ENCODE measurements at places on chromosomes 16 and 17.

GRCh38 chr17:178292-179065 lies 3.0 kb downstream of the DOC2B start:
- no peak for DNase-seq

- no peak for DNase-seq
These were observed 14.7 kb upstream of the BCAR1 start for GRCh38 chr16:75265911-75266701.

DNA sequence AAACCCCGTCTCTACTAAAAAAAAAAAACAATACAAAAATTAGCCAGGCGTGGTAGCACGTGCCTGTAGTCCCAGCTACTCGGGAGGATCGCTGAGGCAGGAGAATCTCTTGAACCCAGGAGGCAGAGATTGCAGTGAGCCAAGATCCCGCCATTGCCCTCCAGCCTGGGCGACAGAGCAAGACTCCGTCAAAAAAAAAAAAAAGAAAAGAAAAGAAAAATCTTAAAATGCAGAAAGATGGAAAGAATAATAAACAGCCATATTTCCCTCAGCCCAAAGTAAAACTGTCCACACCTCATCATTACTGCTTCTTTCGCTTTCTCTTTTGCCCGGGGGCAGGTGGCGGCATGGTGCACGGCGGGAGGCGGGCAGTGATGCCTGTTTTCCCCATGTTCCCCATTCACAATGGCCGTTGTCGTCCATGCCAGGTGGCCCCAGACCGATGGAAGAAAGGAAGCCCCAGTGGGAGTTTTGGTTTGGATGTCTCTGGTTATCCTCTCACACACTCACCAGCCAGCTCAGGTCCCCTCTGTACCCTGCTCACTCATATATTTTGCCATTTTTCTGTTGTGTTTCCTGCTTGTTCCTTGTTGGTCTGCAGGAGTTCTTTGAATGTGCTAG lies 37.0 kb upstream of the PEMT start:
- DNase-seq, result peak; percentile 24

GRCh38 chr16:58828901-58829545 lies 94.9 kb upstream of the GOT2 start:
- no peak for DNase-seq

GRCh38 chr16:53991754-53992378 lies 287.9 kb downstream of the FTO start:
- DNase-seq, result no peak

- no peak for DNase-seq
These were observed 19.8 kb downstream of the CARD14 start for GRCh38 chr17:80189611-80190010.

- no peak for DNase-seq
These were observed 1347.6 kb downstream of the CDH11 start for GRCh38 chr16:63774302-63774701.

DNA sequence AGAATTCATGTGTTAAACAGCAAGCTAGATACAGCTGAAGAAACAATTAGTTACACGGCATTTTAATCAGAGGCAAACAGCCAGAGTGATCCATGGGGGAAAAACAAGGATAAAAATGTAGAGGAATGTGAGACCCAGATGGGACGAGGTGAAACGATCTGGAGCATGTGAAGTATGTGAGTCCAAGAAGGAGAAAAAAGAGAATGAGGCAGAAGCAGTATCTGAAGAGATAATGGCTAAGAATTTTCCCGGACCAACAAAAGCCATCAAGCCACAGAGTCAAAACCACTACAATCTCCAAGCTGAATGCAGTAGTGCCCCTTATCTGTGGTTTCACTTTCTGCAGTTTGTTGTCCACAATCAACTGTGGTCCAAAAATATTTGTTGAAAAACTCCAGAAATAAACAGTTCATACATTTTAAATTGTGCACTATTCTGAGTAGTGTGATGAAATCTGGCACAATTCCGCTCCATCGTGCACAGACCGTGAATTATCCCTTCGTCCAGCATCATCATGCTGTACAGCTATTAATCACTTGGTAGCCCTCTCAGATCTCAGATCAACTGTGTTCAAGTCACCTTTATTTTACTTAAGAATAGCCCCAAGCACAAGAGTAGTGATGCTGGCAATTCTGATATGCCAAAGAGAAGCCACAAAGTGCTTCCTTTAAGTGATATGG lies 18.8 kb downstream of the MYH10 start:
- DNase-seq, result no peak

DNA sequence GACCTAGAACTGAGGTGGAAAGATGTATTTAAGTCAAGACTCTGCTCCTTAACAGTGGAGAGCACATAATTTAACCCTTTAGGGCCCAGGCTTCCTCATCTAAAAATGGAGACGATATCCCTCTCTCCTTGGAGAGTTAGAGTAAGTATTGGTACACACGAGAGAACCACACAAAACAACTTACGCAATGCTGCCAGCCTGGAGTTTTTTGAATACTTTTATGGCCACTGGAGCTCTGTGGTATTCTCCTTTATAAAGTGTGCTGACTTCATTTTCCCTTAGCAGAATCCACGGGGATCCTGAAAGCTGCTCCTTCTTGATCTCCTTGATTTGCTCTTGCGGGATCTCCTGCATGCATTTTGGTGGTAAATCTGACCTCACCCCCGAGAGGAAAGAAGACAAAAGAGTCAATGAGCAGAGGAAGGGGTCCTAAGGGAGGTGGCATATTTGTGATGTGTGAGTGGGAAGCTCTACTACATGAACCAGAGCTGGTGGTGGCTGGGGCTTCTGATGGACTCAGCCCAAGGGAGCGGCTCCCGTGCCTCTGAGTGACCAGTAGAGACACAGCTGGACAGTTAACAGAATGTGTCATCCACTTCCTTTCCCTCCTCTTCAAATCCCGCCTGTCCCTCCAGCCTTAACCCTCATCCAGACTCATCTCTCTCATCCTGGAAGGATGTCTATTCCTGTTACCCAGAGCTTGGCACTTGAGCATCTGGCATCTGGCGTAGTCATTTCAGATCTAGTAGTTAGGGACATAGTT lies 9.4 kb downstream of the MLKL start:
- DNase-seq, result no peak

GRCh38 chr17:64232466-64233262 lies 30.4 kb downstream of the TEX2 start:
- DNase-seq, result no peak

GRCh38 chr17:70622368-70623260 lies 453.3 kb downstream of the KCNJ2 start:
- no peak for DNase-seq

DNA sequence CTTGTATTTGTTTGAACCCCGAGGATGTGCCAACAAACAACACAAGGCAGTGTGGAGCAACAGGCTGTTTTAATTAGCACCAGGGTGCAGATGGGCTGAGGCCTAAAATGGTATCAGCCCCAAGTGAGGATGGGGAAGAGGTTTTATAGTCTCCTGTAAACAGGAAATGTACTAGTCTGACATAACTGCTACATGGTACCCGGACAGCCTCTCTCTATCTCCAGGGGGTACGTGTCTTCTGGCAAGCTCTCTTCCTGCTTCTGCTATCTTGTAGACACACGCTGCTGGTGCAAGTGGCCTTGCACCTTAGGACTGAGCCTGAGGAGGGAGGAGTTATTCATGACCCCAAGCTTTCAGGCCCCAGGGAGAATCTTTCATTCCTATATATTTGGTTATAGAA lies 2451.0 kb downstream of the TP53TG3F start:
- DNase-seq, result no peak

DNA sequence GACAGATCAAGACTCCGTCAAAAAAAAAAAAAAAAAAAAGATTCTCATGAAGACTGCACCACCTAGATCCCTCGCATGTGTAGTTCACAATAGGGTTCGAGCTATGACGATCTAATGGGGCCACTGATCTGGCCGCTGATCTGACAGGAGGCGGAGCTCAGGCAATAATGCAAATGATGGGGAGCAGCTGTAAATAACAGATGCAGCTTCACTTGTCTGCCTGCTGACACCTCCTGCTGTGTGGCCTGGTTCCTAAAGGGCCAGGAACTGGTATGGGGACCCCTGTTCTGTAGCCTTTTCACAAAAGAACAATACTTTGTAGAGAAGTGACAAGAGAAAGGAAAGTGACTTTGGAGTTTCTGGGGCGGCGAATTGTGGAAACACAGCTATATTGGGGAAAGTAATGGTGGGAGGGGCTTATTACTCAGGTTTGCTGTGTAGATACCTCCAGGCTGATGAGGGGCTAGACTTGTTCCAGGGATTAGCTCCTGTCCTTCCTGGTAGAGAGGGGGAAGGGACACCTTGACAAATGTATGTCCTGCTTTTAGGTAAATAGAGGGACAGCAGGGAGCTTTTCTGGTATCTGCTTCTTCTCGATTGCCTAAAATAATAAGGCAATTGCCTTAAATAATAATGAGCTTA lies 57.1 kb downstream of the HAPSTR1 start:
- no peak for DNase-seq

DNA sequence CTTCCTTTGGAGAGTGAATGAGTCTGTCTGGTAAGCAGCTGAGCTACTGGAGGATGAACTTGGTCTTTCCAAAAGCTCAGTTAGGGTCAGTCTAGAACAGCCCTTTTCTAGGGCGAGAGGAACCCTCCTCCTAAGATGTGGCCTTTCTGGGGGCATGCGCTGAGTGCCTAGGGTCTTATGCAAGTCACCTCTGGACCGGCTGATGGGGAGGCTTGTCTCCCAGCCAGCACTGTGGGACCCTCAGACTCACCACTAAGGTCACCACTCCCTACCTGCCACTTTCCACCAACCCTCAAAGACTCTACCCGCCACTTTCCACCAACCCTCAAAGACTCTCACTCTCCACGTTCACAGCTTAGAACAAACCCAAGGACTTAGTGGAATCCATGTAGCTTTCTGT lies 26.8 kb downstream of the LMF1 start:
- DNase-seq, result no peak

DNA sequence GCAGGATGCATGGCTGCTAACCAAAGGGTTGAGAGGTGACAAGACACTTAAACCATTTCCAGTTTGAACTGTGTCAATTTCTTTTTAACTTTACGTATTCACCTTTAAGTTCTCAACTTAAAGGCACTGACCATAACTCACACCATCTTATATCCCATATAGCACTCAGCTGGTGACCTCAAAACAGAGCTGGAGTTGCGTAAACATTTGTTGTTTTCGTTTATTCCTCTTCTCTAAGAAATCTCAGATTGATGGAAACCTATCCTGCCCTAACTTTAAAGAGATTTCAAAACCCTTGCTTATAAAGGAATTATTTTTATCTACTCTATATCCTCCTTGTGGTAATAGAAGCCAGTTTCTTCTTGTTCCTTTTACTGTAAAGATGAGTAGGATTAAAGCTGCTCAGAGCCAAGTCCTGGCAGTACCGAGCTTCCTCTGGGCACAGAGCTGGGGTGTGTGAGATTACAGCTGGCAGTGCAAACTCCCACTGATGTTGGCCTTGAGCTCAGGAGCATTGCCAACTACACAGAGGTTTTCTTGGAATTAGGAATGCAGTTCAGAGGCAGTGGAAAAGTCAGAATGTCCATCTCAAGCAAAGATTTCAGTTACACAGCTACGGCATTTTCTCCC lies 1.3 kb downstream of the KCTD2 start:
- no peak for DNase-seq

- no peak for DNase-seq
These were observed 4.7 kb downstream of the RPL13 start for GRCh38 chr16:89565256-89565505.

- DNase-seq, result no peak
These were observed 468.4 kb upstream of the RBFOX1 start for GRCh38 chr16:6864244-6864643.

DNA sequence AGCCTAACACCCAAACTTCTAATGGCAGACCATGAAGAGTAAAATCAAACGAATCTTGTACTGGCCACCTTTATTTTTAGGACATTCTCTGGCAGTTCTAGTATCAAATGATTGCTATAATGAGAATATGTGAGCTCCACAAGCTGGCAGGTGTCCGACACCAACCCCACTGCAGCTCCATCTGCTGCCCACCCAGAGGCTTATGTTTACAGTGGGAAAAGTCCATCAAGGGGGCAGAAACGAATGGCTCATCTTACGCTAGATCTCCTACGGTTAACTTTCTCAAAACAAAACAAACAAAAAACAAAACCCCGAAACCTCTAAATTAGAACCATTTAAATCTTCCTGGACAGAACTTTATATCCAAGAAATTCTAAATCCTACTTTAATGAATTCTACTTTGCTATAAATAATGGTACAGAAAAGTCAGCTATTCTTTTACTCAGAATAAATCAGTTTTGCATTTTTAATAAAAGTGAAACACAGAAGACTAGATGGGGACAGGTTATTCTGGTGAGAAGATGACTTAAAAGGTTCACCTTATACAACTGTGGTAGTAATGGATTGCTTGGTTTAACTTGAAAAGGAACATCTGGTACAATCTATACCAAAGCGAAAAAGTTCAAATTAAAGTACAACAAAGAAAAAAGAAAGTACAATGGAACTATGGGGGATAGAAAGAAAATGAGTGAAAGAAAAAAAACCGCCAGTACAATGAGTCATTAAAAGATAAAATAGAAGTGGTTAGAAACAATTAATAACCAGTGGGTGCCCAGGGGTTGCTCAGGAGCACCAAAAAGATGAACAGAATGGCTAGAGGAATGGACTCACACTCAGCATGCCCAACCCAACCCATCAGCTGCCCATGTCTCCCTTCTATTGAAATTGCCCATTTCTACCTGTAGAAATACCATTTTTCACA lies 40.2 kb downstream of the GRB2 start:
- DNase-seq, result no peak

GRCh38 chr17:40151414-40151963 lies 11.2 kb downstream of the CASC3 start:
- no peak for DNase-seq

DNA sequence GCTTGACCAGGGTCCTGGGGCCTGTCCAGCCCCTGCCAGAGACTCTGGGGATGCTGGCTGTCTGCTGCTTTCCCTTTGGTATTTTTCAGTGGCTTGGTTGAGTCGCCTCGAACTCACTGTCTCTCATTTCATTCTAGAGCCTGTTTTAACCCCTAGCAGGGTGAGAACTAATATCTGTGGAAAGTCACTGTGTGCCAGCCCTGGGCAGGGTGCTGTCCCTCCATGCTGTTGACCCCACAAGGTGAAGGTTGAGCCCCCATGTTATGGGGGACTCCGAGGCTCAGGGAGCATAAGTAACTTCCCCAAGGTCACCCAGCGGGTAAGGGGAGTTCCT lies 33.0 kb downstream of the DCAKD start:
- no peak for DNase-seq

DNA sequence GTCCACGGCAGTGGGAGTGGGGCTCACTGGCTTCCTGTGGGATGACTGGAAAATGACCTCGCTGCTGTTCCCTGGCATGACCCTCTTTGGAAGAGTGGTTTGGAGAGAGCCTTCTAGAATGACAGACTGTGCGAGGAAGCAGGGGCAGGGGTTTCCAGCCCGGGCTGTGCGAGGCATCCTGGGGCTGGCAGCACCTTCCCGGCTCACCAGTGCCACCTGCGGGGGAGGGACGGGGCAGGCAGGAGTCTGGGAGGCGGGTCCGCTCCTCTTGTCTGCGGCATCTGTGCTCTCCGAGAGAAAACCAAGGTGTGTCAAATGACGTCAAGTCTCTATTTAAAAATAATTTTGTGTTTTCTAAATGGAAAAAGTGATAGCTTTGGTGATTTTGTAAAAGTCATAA lies 7.8 kb upstream of the RNF213 start:
- DNase-seq, result peak; percentile 82

- DNase-seq, result no peak
These were observed 10.7 kb upstream of the CIITA start for GRCh38 chr16:10865991-10866966.

- DNase-seq, result no peak
These were observed at the start of gene HYDIN for GRCh38 chr16:71230122-71230845. Gene HYDIN, minus strand, starts transcription at chr16:71230722. Its CDS starts 43,827 bp downstream, at chr16:71186895.
